Tibial nerve (tissue), 4 donors: ENCODE measurements at places on chromosomes 3 and 15. TPM values are rescaled to one million over a fixed set of nuclear protein-coding genes. Genes with fewer than 3 reads are reported as not detected.

GRCh38 chr15:68419301-68420175, 12.4 kb downstream of the ITGA11 start:
- no peak for DNase-seq

GRCh38 chr15:64029633-64030032, 16.7 kb downstream of the DAPK2 start:
- no peak for DNase-seq

Gene BTLA
- not detected for total RNA-seq

- no peak for DNase-seq
Observed at GRCh38 chr3:101571028-101571895, 2.7 kb upstream of the PCNP start.

GRCh38 chr3:124131580-124131979, 139.7 kb upstream of the ROPN1 start:
- peak; percentile 9 for DNase-seq

GRCh38 chr3:13027154-13027553, 46.1 kb downstream of the IQSEC1 start:
- DNase-seq = no peak

DNA sequence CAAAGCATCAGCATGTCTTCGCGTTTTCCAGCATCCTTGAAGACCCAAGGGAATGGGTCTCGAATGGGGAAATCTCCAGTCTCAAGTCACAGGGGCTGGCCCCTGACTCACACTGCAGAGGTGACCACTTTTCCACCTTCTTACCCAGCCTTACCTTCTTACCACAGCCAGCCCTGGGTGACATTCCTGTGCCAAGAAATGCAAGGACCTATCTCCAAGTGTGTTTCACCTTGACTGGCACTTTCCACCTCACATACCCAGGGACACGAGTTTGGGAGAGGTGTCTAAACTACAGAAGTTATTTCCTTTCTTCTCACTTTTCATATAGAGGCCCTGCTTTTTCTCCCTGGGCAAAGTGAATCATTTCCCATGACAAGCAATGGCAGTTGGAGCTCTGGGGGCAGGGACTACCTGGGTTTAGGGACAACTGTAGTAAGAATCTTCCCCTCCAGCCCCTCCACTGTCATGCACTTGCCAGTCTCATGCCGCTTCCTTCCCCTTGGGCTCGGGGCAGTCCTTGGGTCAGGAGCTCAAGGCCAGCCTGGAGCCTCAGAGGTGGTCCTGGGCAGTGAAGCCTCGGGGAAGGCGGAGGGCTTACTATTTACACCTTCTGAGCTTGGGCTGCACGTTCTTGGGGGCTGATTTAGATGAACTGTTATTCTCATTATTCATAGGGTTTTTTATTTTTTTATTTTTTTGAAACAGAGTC, 16.8 kb downstream of the PAQR5 start:
- DNase-seq = no peak

- DNase-seq = no peak
Observed at GRCh38 chr3:104846270-104846669, 520.4 kb upstream of the ALCAM start.

DNA sequence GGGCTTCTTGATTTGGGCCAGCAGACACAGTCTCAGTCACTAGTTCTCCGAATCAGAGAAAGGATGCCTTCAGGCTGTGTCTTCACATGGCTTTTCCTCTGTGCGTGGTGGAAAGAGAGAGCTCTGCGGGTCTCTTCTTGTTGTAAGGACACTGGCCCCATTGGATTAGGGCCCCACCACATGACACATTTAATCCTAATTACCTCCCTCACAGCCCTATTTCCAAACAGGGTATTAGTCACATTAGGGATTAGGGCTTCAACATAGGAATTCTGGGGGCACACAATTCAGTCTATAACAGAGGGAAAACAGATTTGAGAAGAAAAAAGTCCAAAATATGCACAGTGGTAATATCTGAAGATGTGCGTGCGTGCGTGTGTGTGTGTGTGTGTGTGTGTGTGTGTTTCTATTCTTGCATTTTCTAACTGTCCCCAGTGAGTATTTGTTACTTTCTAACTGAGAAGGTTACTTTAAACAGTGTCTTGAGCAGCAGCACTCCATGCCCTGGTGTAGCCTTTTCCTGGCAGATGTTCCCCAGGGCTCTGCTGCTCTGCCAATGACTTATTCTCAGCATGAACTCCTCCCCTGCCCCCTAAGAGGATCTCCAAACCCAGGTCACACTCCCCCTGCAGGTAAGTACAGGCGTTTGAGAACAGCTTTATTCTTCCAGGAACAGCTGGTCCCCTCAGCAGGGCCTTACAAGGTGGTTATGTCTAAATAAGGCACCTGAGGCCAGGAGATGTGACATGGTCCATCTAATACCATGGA, 72.9 kb downstream of the RPL39L start:
- DNase-seq = no peak

DNA sequence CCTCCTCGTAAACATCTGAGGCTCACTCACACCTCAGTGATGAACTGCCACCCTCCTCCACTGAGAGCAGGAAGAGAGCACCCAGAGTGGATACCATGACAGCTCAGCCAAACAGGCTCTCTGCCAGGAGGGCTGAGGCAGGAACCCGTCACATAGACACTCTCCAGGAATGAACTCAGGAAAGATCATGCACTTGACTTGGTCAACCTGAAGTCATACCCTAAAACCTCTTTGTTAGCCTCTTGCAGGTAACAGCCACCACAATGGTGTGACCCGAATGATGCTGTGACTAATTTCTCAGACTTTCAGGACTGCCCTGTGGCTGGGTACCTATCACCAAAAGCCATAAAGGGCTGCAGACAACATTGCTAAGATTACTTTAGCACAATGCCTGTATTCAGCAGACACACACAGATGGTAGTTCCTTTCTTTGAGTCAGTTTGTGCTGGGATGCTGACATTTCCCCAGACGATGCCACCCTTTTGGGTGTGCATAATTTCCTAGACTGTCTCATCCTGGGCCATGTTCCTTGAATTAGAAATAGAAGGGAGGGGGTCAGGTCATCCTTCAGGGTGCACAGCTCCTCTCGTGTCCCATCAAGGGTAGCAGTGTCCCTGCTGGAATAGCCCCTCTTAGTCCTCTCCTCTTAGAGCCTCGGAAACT, 30.3 kb downstream of the CX3CR1 start:
- no peak for DNase-seq
